CD4-positive, alpha-beta T cell treated with Interleukin-2 at 100 ng/mL for 4 hours (primary cell): ENCODE measurements at places on chromosomes 11 and 22.

GRCh38 chr11:73995247-73995646 lies 12.6 kb upstream of the UCP2 start:
- DNase-seq: peak; percentile 89

GRCh38 chr22:29121124-29121523 lies 48.3 kb downstream of the KREMEN1 start:
- DNase-seq: no peak

DNA sequence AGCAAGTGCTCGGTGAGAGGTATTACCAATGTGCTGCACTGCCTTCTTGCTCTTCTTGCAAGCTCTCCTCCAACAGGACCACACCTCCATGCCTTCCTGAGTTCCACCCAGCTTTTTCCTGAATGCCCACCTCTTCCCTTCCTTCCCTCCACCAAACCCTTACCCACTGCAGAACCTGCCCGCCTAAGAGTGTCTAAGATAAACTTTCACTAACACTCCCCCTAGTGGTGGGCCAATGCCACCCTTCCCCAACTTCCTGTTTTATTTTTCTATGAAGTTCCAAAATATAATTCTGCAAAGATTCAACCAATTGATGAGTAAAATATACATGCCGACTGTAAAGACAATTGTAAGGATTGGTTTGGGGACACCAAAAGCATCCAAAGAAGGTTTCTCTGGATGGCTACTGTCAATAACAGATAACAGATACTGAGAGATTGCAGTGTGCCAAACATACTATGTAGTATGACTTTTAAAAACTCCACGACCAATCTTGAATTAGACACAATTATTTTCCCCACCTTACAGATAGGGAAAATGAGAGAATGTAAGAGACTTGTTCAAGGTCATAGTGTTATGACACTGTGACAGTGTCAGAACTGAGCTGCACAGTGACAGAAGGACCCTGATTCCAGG lies 38.6 kb upstream of the BMAL1 start:
- peak; percentile 62 for DNase-seq

- DNase-seq: peak; percentile 35
Measured at GRCh38 chr11:32893343-32894148, 935 bp downstream of the QSER1 start.

- DNase-seq: no peak
Measured at GRCh38 chr11:8531312-8531711, 62.7 kb downstream of the STK33 start.

DNA sequence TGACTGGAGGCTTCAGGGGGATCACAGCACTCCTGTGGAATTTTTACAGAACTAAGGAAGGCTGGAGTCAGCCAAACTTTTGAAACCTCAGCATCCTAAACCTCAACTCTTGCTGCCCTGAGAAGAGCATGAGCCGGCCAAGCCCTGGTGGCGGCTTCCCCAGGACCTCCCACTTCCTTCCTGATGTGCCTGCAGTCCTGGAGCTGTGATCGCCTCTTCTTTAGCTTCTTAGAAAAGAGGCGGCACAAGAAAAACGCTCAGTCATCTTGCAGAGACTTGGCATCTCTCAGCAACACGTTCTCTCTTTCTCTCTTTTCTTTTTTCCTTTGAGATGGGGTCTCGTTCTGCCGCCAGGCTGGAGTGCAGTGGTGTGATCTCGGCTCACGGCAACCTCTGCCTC lies 40.4 kb upstream of the AMPD3 start:
- DNase-seq: peak; percentile 27

- DNase-seq: no peak
Measured at GRCh38 chr22:46460857-46461256, 76.6 kb downstream of the CELSR1 start.

- no peak for DNase-seq
Measured at GRCh38 chr22:19492504-19493174, 12.9 kb downstream of the CDC45 start.

DNA sequence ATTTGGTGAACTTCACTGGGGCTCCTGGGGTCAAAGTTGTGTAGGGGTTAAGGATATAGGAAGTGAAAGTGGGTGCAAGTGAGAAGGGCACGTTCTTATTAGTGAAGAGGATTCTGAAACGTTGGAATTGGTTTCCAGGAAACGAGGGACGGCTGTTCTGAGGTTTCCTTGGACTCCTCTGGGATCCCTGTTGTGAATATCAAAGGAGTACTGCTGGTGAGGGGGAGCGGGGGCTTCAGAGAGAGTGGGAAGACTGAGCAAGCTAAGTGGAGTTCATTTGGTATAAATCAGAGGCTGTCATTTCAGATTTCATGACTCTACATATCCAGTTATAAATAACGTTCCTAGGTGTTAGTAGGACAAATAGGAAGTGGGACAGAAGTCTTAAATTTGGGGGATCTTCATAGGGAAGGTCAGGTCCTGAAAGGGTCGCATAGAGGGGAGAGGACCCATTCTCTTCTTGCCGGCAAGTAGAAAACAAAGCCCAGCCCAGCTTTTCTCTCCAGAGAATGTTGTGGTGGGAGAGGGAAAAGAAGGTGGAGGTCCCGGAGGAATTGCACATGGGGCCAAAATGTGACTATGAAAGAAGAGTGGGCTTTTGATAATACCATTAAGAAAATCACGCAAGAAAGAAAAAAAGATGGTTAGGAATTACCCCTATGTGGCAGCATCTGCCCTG lies 1.1 kb upstream of the NELL1 start:
- DNase-seq: no peak

DNA sequence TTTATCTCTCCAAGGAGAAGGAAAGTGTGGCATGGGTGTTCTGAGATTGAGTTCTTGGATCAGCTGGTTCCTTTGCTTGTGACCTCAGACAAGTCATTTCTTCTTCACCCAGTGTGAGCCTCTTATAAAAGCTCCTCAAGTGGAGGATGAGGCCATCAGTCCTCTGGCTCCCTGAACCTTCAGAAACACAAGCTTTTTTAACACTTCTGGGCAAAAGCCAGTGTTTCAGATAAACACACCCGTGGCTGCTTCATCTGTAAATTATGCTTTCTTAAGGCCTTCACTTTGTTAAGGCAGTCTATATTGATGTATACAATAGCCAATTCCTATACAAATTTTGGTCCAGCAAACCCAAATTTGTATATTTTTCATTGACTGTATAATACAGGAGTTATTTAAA lies 179.9 kb downstream of the DBX1 start:
- DNase-seq: no peak

DNA sequence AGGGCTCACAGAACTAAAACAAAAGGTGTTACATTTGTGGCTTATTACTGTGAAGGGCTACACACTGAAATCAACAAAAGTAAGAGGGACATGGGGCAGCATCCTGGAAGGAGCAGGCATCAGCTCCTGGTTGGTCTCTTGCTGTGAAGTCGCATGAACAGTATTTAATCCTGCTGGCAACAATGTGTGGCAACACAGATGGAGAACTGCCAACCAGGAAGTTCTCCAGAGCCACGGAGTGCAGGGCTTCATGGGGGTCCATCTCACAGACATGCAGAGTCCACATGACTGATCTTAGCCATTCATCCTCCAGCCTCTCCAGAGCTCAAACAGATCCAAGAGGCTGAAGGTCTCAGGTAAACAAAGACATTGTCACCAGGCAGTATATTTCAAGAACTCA lies 32.8 kb upstream of the FGF3 start:
- DNase-seq: no peak

GRCh38 chr11:61509043-61510029 lies 787 bp downstream of the LRRC10B start:
- DNase-seq: peak; percentile 40

GRCh38 chr11:85903406-85903805 lies 48.2 kb downstream of the CCDC83 start:
- no peak for DNase-seq

DNA sequence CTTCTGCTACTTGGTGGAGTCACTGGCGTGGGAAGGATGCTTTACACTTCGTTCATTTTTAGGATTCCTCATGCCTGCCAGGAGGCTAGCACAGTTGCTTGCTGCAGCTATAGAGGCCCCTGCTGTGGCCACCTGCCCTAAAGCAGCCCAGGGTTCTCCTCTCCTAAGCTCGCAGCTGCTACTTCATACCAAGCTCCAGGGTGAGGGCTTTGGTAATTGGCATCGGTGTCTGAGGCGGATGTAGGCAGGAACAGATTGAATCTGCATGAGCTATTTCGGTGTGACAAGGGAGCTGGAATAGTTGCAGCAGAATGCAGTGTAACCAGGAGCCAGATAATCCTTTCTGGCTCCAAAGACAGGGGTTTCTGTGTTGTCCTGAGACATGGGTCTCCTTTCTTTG lies 133.1 kb downstream of the MICAL2 start:
- DNase-seq: no peak

- DNase-seq: no peak
Measured at GRCh38 chr22:23204541-23205157, 24.3 kb downstream of the BCR start.

DNA sequence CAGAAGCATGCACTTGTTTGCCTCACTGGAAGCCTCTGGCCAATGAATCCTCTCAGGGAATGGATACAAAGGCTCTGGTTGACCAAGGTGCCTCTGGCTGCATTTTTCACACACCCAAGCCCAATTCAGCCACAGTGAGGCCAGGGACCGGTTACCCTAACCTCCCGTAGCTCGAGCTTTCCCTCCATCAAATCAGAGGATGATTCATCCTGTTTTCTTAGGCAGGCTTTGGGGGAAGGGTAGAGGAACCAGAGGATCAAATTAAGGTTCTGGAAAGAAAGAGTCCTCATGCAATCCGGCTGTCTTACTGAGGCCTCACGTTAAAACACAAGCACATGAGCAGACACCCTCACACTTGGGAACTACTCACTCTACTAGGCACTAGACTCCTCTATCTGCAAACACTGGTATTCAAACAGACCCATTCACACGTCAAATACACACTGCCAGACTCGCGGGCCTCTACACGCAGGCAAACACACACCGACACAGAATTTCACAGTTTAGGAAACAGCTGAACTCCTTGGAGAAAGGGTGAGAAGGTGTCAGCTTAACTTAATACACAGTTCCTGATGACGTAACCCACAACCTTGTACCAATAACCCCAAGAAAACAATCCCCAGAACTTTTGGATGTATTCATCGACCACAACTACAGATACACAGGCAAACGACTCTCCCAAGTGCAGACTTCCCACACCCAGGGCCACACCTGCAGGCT lies 12.4 kb downstream of the NRXN2 start:
- DNase-seq: no peak

GRCh38 chr11:11979488-11980117 lies 28.8 kb downstream of the DKK3 start:
- no peak for DNase-seq

- no peak for DNase-seq
Measured at GRCh38 chr22:37639771-37640590, 512 bp downstream of the SH3BP1 start.

DNA sequence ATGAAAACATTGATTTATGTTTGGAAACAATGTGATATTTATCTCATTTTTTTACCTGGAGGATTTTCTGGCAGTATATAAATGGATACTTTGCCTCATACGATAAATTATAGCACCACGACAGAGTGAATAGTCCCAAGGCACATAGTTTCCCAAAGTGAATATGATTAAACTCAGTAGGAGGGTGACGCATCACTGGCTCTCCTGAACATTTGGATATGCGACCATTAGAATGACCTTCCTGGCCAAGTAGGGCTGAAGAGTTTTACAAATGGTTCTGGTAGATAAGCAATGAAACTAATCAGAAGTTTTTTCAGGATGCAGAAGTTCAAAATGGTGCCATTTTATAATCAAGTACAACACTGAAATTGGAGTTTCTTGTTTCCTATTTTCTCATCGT lies 397.7 kb downstream of the AASDHPPT start:
- DNase-seq: no peak
